ENCODE measurements at places on chromosomes 2 and 18. TPM values are rescaled to one million over a fixed set of nuclear protein-coding genes. Genes with fewer than 3 reads are reported as not detected.
A peak's percentile ranks its signal among the peaks of the same experiment; 100 is the strongest.

GRCh38 chr2:43370146-43370545 lies 143.7 kb upstream of the ZFP36L2 start:
- DNase-seq = no peak

Gene CCDC141
- under 0.01 TPM for total RNA-seq

DNA sequence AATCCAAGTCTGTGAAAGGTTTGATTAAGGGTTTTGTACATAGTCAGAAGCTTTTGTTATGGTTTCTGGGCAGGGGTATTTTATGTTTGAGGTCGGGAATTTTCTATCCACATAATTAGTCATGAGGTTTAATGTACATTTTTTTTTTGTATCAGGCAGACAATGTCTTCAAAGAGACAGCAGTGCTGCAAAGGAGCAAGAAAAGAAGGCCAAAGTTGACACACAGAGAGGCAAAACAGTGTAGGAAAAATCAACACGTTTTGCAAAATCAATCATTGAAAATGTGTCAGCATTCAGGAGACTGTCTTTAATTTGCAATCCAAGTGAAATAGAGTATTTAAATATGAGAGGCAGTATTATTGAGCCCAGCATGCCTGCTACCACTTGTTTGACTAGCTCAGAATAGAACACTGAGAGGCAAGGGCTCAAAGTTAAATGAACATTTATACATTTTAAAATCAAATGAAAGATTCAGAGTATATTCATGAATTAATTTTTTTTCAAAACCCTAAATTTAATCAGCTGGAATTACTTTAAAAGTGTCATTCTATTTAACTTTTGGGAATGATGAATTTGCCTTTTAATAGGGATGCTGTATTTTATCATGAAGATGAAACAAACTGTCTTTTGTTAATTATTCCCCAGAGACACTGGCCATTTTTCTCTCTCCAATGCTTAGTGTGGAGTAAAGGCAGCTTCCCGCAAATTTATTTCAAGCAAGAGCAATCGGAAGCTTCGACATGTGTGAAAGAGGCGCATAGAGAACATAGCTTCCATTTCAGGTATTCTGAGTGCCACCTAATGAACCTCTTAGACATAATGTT lies 11.3 kb downstream of the VRK2 start:
- DNase-seq = no peak

Gene PTPRM
- total RNA-seq = 48.6 TPM

- DNase-seq = no peak
These were observed 251.7 kb downstream of the HNMT start for GRCh38 chr2:138215958-138216357.

GRCh38 chr2:226139759-226140158 lies 659.9 kb downstream of the IRS1 start:
- DNase-seq = no peak

Gene POTEJ
- not detected for total RNA-seq

Gene SCN1A
- under 0.01 TPM for total RNA-seq

- DNase-seq = no peak
These were observed 159.5 kb upstream of the EPHA4 start for GRCh38 chr2:221731432-221732145.

- peak; percentile 51 for DNase-seq
These were observed 14.5 kb downstream of the PDCD1 start for GRCh38 chr2:241844066-241844728.

Gene DNAH6
- under 0.01 TPM for total RNA-seq

DNA sequence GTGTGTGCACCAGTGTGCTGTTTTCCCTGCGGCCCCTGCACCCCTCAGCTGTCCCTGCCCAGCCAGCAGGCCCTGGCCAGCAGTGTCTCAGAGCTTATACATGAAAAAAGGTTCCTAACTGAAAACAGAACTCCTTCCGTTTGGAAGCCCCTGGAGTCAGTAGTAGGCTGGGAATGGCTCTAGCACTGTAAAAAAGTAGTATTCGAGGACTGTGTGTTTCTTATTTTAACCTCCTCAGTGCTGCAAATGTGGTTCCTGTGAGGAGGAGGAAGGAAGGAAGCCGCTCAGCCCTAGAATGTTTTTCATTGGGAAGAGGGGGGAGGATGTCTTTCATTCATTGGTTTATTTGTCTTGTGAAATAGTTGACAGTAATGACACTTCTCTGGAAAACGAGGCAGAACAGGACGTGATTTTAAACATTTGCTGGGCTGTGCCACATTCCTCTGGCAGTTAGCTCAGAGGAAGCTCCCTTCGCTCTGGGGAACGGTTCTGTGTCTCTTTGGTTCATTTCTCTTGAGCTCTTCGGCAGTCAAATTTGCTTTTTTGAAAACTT lies 103.5 kb downstream of the SPTBN1 start:
- DNase-seq = peak; percentile 89

- DNase-seq = peak; percentile 14
These were observed 211.0 kb downstream of the KCNE4 start for GRCh38 chr2:223262946-223263345.

GRCh38 chr18:59067873-59068272 lies 71.8 kb upstream of the SEC11C start:
- peak; percentile 48 for DNase-seq

DNA sequence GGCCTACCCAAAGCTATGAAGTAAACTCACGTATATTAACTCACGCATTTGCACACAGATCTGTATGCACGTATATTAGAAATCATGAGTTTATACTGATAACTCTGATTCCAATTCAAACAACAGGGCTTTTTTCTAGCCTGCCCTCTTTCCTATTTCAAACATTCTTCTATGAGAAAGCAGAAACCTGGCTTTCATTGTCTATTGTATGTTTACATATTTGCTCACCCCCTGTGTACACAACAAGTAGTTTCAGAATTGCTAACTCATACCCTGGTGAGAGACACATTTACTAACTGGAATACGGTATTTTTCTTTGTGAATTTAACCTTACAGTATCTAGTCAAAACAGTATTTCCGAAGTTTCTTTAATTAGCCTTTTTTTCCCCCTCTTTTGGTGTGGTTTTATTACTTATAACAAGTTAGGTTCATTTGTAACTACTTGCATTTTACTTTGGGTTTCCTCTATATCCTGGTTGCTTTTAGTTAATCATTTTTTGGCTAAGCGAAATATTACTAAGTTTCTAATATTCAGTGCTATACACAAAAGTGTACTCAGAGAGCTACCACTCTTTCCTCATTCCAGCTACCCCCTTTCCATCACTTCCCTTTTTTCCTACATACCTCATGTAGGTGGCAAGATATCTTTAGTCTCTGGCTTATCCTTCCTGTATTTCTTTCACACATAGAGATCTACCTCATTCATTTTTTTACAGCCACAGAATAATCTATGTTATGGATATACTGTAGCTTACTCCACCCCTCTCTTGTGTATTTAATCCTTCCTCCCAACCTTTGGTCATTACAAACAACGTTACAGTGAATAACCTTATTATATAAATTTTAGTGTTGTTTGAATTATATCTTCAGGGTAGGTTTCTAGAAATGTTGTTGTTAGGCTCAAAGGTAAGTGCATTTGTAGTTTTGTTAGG lies 112.7 kb upstream of the BCL2L11 start:
- DNase-seq = no peak

- DNase-seq = peak; percentile 56
These were observed 3.4 kb downstream of the LPIN1 start for GRCh38 chr2:11749646-11750349.

Gene SLC14A1
- total RNA-seq = 0.86 TPM

Gene SERPINB11
- not detected for total RNA-seq

- DNase-seq = no peak
These were observed 181.3 kb downstream of the SEPTIN10 start for GRCh38 chr2:109432421-109432820.

Gene ANKRD29
- total RNA-seq = 0.43 TPM

Gene POMC
- total RNA-seq = 0.32 TPM

- no peak for DNase-seq
These were observed 128.3 kb upstream of the SPATS2L start for GRCh38 chr2:200177971-200178911.

Gene KDSR
- 26.8 TPM for total RNA-seq

DNA sequence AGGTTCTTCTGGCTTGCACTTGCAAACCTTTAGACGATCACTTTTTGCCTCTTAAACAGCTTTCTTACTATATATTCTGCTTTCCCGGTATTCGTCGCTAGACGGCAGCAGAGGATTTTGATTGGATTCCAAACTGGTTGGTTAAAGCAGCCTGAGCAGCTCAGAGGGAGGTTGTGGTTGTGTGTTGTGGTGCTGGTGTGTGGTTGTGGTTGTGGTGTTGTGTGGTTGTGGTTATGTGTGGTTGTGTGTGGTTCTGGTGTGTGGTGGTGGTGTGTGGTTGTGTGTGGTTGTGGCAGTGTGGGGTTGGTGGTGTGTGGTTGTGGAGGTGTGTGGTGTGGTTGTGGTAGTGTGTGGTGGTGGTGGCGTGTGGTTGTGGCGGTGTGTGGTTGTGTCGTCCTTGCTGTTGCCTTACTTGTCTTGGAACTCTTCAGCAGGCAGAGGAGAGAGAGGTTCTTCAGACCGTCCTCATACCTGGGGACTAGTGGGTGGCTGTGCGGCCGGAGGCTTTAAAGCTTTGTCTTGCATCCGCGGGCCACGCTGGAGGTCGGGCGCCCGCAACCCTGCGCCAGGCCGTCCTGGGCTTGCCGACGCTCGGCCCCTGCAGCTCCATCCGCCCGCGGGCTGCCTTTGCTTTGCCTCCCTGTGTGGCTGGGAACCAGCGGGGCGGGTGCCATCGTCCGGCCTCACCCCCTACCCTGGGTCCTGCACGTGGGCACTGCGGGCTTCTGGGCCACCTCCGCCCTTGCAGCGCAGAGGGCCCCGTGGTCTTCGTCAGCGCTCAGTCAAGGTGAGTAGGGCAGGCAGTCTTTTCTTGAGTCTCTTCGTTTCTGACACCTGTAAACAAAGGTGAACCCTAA lies 190.8 kb downstream of the ARHGAP28 start:
- peak; percentile 64 for DNase-seq

GRCh38 chr2:208142925-208143799 lies 2.8 kb downstream of the CRYGB start:
- DNase-seq = no peak

DNA sequence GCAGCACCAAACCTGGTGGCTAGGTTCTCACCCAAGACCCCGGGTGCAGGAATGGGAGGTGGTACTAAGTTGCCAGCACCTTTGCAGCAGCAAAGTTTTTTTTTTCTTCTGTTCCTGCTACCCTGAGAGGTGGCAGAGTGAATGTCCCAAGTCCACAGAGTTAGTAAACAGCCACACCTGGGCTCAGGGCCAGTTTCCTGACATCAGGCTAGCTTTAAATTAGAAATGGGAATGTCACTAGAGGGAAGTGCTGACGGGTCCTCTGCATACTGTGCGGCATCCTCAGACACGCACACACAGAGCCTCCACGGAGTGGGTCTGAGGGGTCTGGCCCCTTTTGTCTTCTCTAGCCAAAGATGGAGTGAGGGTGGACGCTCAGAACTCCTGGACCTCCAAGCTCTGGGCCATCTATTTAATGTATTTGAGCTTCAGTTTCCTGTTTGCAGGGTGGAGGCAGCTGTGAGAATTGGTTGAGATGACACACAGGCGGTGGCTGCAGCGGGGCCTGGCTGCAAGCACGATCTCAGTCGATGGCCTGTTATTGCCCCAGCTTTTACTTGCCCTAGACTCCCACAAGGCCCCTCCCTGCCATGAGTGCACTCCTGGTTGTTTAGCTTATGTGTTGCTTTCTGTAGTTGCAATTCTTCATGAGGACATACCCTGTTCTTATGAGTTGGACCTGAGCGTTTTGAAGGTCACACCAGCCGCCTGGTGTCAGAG lies 751.4 kb upstream of the HS6ST1 start:
- no peak for DNase-seq

DNA sequence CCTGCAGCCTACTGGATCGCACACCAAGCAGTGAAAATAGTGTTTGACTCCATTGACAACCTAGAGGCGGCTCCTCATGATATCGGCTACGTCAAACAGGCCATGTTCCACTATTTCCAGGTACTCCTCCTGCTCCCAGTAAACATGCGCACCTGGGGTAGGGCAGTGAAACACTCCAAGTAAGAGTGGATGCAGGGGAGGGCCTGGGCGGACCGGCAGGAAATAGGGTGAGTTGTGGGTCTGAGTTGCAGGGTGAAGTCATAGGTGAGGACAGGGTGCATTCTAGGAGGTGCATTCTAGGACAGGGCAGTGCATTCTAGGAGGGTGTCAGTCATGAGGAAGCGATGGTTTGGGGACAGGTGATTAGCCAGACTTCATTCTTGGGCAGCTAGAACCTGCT lies 5.0 kb downstream of the NAGK start:
- no peak for DNase-seq

Gene RSAD2
- total RNA-seq = 1.3 TPM

GRCh38 chr18:57816208-57816954 lies 13.3 kb upstream of the ATP8B1 start:
- DNase-seq = no peak

Gene STEAP3
- total RNA-seq = 14.5 TPM

Gene ITPRIPL1
- 3.2 TPM for total RNA-seq

- DNase-seq = no peak
These were observed 111.8 kb downstream of the EPB41L3 start for GRCh38 chr18:5431836-5432575.

Gene SLC5A7
- total RNA-seq = not detected

GRCh38 chr2:68214381-68214780 lies 38.0 kb downstream of the PPP3R1 start:
- DNase-seq = no peak

- no peak for DNase-seq
These were observed 7.6 kb upstream of the PRSS56 start for GRCh38 chr2:232512602-232513001.

DNA sequence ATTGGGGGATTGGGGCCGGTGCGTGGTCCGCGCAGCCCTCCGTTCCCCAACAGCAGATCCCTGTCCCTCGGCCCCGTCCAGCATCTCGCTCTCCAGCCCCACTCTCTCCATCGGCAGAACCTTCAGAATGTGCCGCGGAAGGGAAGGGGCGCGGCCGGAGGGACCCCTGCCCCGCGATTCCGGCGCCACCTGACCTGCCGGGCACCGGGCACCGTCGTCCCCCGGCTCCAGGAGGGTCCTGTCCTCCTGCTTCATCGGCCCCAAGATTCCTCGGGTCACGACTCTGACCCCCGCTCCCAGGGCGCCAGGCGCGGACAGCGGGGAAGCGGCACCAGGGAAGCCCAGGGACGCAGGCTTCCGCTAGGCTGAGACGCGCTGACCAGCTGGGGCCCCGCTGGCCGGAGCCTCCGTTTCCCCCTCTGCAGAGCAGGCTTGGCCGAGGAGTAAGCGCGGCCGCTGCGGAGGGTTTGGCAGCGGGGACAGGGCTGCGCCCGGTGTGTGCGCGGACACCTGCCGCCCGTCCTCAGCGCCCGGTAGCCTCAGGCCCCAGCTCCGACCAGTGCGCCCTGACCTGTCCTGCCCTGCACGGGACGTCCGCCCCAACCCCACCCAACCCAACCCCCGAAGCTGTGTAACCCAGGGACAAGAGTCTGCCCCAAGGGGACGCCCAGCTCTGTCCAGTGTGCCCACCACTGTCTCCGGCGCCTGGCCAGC lies 16.8 kb upstream of the BOK start:
- no peak for DNase-seq

Gene XIRP2
- under 0.01 TPM for total RNA-seq

- DNase-seq = peak; percentile 66
These were observed 208.7 kb upstream of the RASGRP3 start for GRCh38 chr2:33267756-33268155.

GRCh38 chr2:231919341-231920035 lies 6.7 kb downstream of the NPPC start:
- no peak for DNase-seq

- no peak for DNase-seq
These were observed 177.8 kb downstream of the GBX2 start for GRCh38 chr2:235990344-235990743.

Measured in fibroblast of villous mesenchyme (primary cell).